ENCODE measurements at places on chromosomes 13 and 19.

- DNase-seq, result no peak
These were observed 13.2 kb downstream of the MED4 start for GRCh38 chr13:48081739-48082138.

GRCh38 chr13:76993021-76993420, 1.1 kb downstream of the CLN5 start:
- DNase-seq, result no peak

DNA sequence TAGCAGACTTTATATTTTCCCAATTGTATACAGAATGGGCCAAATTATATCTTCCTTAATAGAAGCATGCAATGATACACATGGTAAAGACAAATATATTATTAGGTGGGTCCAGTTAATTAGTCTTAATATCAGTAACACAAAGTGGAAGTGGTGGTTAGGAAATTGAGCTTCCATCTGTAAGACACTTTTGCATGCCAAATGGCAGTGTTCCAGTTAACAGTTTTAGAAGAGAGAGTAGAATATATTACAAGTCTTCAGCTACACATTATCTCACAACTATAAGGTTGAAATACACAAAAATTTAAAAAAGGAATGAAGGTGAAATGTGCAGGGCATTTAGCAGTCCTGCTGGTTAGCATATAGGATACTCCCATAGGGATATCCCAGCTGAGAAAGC, 536.5 kb downstream of the PCDH9 start:
- no peak for DNase-seq

DNA sequence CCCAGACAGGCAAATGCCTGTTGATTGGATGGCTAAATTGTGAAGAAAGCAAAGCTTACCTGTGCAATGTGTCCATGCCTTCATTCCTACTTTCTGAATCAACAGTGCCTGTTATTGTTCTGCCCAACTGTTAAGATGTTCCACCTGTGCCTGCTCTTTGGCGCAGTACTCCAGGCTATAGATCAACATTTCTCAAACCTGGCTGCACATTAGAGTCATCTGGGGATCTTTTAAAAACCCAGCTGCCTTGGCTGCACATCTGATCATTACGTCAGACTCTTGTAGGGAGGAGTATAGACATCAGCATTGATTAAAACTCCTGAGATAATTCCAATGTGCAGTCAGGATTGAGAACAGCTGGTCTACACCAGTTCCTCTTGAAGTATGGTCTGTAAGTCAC, 16.2 kb upstream of the CPB2 start:
- no peak for DNase-seq

GRCh38 chr19:44993926-44994537, 7.2 kb upstream of the RELB start:
- DNase-seq, result no peak

- DNase-seq, result no peak
These were observed 58.3 kb upstream of the FREM2 start for GRCh38 chr13:38628554-38628953.

DNA sequence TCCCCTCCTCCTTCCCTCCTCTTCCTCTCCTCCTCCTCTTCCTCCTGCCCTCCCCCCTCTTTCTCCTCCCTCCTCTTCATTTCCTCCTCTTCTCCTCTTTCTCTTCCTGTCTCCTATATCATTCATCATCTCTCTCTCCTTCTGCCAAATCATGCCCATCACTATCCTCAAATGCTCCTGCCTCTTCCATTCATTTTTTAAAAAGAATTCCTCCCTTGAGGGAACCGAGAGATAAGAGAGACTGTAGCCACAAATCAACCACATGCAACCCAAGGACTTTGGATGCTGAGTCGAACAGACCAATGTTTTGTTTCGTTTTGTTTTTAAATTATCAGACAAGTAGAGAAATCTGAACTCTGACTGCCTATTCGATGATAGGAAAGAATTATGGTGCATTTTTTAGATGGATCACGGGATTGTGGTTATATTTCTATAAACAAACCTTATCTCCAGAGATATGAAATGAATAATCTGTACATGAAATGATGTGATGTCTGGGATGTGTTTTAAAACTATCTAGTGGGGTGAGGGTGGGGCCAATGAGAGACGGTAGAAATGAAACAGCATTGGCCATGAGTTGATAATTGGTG, 9.5 kb upstream of the ZNF541 start:
- no peak for DNase-seq

GRCh38 chr19:27906081-27906480, 1306.9 kb downstream of the UQCRFS1 start:
- DNase-seq, result no peak

GRCh38 chr19:40104754-40105153, 14.0 kb upstream of the ZNF780A start:
- no peak for DNase-seq

- DNase-seq, result no peak
These were observed 70.9 kb downstream of the PEPD start for GRCh38 chr19:33450689-33451088.

DNA sequence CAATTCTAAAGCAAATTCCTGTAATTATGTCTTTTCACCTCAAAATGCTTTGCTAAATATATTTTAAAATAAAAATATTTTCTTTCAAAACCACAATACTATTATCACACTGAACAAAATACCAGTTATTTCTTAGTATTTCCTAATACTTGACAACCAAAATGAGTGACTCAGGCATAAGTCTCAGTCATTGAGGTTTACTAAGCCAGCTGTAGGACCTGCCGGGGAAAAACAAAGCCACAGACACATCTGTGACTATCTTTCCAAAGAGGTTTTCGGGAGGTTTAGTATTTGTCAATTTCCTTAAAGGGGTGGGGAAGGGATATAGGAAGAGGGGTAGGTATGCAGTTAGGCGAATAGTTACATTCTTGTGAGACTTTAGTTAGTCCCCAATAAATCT, 3.2 kb upstream of the ZNF235 start:
- no peak for DNase-seq

GRCh38 chr19:54600212-54600611, 6.8 kb downstream of the LILRA1 start:
- DNase-seq, result no peak

- peak; percentile 28 for DNase-seq
These were observed 40.6 kb upstream of the ZNF681 start for GRCh38 chr19:23799321-23799720.

GRCh38 chr19:57348136-57348535, 2.9 kb upstream of the ZNF304 start:
- DNase-seq, result no peak

- DNase-seq, result no peak
These were observed 57.9 kb downstream of the SPACA7 start for GRCh38 chr13:112434032-112434431.

DNA sequence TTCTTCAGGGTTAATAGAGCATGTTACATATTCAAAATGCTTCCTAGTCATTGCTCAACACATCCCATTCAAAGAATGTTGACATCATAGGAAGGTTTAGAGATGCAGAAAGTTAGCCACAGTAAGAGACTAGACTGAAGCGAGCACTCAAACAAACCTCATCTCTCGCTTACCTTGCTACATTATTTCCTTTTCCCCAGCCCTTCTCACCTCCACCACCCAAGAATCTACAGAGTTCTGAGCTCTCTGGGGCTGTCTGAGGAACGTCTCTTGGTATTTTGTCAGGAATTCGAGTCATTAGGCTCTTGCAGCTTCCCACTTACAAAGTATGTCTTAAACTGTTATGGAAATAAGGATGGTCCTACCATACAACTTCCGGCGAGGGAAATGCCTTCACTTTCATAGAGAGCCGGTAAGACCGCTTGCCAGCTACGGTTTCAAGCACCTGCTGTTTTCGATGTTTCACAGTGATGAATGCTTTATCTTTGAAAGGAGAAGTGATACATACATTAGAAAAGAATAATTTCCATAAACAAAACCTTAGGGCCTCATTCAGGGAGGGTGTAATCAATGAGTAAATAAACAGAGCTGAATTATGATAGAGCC, 65.1 kb downstream of the FLT1 start:
- DNase-seq, result no peak

- DNase-seq, result no peak
These were observed 174.9 kb downstream of the TNFSF13B start for GRCh38 chr13:108444448-108444847.

- DNase-seq, result no peak
These were observed 87.9 kb downstream of the LIG4 start for GRCh38 chr13:108127406-108127805.

GRCh38 chr19:47188507-47189033, 42.4 kb downstream of the BBC3 start:
- no peak for DNase-seq

DNA sequence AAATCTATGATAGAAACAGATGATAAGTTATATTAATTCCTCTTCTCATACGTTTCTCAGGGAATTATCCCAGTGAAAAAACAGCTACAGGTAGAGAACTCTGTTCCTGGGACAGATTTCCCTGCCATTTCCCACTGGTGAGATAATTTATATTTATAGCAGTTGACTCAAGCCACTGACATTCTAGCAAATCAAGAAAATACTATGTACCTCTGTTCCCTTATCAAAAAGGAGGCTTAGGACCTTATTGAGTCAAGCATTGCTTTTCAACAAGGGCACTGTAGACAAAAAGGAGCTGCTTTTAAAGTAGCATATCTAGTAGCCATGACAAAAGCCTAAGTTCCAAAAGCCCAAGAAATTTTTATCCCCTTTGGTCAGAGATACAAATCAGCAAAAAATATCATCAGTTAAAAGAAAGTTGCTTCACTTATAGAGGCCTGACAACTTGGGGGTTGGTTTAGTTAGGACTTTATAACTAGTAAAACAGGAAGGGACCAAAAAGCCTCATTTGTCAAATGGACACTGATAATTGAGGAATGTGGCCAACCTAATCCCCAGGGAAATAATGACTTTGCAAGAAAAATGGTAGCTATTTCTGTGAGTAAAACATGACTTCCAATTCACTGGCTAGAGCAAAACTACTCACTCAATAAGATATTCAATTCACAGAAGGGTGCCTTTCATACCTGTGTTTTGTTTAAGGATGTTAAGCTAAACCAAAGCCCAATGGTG, 652.5 kb downstream of the SLITRK1 start:
- DNase-seq, result no peak

- DNase-seq, result no peak
These were observed 223.5 kb upstream of the SLC10A2 start for GRCh38 chr13:103289681-103290080.

- no peak for DNase-seq
These were observed 9.1 kb downstream of the NFIC start for GRCh38 chr19:3375221-3376090.

GRCh38 chr19:9901642-9902041, 34.7 kb downstream of the OLFM2 start:
- DNase-seq, result no peak

- DNase-seq, result peak; percentile 73
These were observed 2.3 kb upstream of the STRN4 start for GRCh38 chr19:46748325-46749109.

DNA sequence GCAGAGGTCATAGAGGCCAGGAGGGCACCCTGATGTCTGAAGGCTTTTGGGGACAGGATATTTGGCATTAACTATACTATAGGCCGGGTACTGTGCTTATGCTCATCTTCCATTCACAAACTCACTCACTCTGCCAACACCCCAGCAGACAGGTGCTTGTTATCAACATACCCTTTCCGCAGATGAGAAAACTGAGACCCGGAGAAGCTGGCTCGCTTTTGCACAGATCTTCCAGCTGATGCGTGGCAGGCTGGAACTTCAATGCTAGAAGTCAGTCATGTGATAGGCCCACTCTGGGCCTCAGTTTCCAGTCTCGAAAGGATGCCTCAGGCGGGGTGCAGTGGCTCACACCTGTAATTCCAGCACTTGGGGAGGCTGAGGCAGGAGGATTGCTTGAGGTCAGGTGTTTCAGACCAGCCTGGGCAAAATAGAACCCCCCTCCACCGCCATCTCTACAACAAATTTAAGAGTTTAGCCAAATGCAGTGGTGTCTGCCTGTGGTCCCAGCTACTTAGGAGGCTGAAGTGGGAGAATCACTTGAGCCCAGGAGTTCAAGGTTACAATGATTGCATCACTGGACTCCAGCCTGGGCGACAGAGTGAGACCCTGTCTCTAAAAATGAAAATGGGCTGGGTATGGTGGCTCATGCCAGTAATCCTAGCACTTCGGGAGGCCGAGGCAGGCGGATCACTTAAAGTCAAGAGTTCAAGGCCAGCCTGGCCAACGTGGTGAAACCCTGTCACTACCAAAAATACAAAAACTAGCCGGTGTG, 9.5 kb downstream of the CNN1 start:
- no peak for DNase-seq

DNA sequence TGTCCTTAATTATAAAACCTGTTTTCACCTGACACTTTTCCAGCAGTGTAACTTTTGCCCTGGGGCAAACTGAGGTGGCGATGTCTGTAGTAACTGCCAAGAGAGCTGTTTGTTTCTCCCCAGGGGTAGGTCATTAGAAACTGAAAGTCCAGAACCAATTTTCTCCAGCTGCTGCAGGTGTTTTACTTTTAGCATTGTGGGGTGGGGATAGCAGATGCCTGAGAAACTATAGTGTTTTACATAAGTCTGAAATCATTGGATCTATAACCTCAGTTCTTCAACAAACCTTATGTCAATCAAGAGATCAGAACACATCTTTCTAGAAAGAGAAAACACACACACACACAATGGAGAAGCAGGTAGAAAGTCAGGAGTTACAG, 92.7 kb downstream of the LHFPL6 start:
- no peak for DNase-seq

DNA sequence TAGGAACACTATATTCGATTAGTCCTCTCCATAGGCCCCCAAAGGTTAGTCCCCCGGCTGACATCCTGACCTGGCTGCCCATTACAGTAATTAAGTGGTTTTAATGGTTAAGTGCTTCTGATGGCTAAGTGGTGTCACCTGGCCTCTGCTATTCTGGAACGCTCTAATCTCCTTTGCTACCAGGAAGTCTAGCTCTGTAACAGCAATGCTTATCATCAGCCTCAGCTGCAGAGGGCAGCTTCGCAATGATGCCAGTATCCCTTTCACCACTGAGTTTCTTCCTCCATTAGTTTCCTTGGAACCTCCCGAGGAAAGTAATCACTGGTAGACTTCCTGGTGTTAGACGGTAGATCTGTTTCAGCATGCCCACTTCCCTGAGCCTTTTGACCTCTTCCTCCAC, 8.6 kb upstream of the RNF6 start:
- no peak for DNase-seq

DNA sequence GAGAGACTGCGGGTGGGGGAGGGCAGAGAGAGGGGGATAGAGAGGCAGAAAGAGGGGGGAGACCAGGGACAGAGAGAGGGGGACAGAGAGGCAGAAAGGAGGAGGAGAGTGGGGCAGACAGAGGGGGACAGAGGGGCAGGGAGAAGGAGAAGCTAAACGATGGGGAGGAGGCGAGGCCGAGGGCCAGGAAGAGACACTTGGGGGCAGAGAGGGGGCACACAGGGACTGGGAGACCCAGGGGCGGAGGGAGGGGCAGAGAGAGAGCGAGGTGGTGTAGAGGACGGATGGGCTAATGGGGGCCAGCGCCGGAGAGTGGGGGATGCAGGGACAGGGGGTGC, 666 bp downstream of the MEIS3 start:
- DNase-seq, result no peak
